ENCODE measurements at places on chromosomes 6 and 20. TPM values are rescaled to one million over a fixed set of nuclear protein-coding genes. Genes with fewer than 3 reads are reported as not detected.

- no peak for DNase-seq
These were observed 130.4 kb downstream of the TNFRSF21 start for GRCh38 chr6:47179286-47179685.

The SLC2A10 gene
- 2.8 TPM for total RNA-seq

The HMGN3 gene
- total RNA-seq = 168 TPM

DNA sequence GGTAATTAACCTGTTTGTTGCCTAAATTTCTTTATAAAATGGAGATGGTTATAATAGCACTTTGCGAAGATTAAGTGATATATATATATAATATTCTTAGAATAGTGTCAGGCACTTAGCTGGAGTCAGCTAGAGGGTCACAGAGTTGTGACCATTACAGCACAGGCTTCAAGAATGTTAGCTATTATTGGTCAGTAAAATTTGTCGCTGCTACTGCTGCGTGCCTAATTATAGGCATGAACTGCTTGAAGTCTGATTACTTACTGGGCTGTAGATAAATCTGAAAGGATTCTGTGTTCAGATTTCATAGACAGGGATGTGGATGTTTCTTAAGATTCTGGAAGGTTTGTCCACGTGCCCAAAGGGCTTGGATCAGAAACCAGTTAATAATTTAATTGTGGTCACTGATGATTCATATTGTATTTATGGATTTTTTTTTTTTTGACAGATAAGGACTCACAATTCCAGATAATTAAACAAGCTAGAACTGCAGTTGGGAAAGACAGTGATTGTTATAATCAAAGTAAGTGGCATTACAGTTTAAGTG lies 4.7 kb downstream of the SNRNP48 start:
- no peak for DNase-seq

DNA sequence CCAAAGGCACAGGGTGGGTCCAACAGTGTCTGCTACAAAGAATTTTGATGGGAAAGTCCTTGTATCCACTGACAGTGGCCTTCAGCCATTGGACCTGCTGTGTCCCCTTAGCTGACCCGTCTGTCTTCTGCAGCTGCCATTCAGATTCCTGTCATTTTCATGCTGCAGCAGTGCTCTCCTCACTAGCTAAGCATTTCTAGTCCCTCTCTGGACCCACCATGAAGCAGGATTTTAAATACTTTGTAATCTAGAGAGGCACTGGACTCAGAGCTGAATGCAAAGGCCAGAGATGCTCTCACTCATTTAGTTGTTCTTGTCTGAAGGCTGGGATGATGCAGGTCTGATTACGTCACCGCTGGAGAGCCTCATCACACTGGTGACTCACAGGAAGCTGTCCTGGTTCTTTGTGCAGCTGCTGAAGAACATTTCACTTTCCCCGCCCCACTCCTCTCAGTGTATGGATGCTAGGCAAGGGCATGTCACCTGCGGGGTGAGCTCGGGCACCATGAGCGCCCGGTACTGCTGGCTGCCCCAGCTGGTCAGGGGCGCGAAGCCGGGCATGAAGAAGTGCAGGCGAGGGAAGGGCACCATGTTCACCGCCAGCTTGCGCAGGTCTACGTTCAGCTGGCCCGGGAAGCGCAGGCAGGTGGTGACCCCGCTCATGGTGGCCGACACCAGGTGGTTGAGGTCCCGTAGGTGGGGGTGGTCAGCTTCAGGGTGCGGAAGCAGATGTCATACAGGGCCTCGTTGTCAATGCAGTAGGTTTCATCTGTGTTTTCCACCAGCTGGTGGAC lies 19.4 kb upstream of the TUBB2A start:
- no peak for DNase-seq

DNA sequence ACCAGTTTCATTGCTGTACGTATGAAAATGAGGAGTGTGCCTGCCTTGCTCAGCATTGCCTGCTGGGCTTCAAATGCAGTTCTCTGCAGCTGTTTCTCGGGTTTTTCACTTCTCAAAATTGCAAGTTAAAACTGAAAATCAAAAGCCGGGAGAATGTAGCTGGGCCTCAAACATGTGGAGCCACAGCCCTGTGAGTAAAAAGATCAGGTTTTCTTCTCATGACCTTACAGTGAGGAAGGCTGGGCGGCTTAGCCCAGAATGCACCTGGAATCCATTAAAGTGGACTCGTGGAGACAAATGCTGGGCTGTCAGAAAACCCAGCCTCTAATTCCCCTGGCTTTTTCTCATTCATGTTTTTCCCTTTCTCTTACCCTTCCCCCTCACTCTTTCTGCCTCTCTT lies 34.4 kb downstream of the DSE start:
- no peak for DNase-seq

DNA sequence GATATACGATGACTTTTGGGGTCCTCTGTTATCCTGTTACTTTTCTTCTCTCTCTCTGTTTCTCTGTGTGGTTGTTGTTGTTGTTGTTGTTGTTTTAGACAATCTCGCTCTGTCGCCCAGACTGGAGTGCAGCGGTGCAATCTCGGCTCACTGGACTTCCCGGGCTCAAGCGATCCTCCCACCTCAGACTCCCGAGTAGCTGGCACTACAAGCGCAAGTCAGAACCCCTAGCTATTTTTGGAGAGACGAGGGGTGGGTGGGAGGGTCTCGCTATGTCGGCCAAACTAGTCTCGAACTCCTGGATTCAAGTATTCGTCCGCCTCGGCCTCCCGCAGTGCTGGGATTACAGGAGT lies 19.1 kb upstream of the ABT1 start:
- DNase-seq = no peak

GRCh38 chr6:45901767-45902650 lies 113.7 kb downstream of the CLIC5 start:
- DNase-seq = no peak

DNA sequence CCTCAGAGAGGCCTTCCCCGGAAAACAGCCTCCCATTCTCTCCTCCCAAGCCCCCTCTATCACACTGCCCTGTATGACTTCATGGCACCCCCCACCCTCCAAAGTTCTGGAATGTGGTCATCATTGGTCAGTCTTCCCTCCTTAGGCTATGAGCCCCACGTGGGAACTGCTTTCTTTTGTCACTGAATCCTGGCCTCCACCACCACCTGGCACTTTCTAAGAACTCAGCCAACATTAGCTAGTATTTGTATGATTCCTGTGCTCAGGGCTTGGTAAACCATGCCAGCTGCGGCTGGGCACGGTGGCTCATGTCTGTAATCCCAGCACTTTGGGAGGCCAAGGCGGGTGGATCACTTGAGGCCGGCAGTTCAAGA lies 8.4 kb upstream of the E2F1 start:
- DNase-seq = no peak

- DNase-seq = no peak
These were observed 193.8 kb downstream of the PLCB4 start for GRCh38 chr20:9262653-9263194.

The HLA-DQA1 gene
- 5.4 TPM for total RNA-seq

GRCh38 chr20:10523443-10523842 lies 88.3 kb downstream of the SLX4IP start:
- no peak for DNase-seq

DNA sequence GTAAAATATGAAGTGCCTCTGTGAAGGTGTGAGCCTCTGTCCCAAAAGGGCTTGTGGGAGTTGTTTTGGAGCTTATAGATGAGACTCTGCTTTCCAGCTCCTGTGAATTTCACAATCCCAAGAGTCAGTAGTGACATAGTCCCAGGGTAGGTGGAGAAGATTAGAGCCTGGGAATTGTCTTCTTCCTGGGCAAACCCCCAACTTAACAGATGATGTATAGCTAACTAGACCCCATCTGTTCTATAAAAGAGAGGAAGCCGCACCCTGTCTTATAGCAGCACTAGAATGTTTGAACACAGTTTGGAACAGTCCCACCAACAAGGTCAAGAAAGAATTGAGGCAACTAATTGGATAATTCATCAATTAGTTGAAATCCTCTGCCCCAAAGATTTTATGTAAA lies 294.7 kb downstream of the ZNF217 start:
- DNase-seq = no peak

The WFDC12 gene
- total RNA-seq = not detected

- DNase-seq = no peak
These were observed 149.4 kb upstream of the SNX9 start for GRCh38 chr6:157673596-157673995.

The FHL5 gene
- 5.3 TPM for total RNA-seq

The TFAP2D gene
- not detected for total RNA-seq

DNA sequence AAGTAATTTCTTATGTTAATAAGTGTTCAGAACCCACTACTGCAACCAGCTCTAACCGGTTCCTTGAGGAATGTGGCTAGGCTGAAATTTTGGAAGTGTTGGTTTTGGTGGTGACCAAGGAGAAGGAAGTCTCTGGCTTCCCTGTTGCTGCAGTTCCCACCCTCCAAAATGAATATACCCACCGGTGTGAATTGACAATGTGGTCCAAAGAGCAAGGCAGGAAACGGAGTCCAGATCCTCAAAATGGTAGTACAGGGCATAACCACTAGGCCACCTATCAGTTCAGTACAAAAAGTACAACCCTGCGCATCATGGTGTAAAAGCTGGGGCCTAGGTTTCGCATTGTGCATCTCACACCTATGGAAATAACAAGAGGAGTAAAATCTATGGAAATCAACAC lies 2.8 kb downstream of the ADNP start:
- DNase-seq = no peak

The IMPG1 gene
- total RNA-seq = not detected

- no peak for DNase-seq
These were observed 117.9 kb downstream of the ISM1 start for GRCh38 chr20:13338999-13339411.

DNA sequence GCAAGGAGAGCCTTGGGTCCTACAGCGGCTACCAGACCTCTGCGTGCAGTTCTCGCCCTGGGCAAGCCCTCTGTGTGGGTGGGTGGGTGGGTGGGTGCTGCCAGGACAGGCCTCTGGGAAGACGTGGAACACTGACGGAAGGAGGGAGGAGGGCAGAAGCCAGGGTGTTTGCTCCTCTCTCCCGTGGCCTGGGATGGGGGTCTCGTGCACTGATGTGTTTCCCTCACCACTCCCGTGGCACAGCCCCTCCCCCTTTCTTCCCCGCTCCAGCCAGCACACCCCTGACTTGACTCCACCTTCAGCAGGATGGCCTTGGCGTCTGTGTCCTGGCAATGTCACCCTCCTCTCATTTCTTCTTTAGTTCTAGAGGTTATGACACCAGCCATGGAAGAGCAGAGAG lies 130.0 kb downstream of the CDH26 start:
- no peak for DNase-seq

- no peak for DNase-seq
These were observed 230.2 kb downstream of the CDH4 start for GRCh38 chr20:61482056-61482887.

The RFX6 gene
- not detected for total RNA-seq

- DNase-seq = no peak
These were observed 94.4 kb upstream of the PRDM1 start for GRCh38 chr6:105991561-105992314.

The MICB gene
- total RNA-seq = 1.1 TPM

GRCh38 chr20:43514648-43514999 lies 7.1 kb downstream of the L3MBTL1 start:
- DNase-seq = peak; percentile 33

The NHSL1 gene
- 44.7 TPM for total RNA-seq

- DNase-seq = no peak
These were observed 1.7 kb downstream of the PRPH2 start for GRCh38 chr6:42720739-42721138.

The TCF21 gene
- 5.3 TPM for total RNA-seq

The METTL24 gene
- 1.2 TPM for total RNA-seq

The CD93 gene
- 35.7 TPM for total RNA-seq

DNA sequence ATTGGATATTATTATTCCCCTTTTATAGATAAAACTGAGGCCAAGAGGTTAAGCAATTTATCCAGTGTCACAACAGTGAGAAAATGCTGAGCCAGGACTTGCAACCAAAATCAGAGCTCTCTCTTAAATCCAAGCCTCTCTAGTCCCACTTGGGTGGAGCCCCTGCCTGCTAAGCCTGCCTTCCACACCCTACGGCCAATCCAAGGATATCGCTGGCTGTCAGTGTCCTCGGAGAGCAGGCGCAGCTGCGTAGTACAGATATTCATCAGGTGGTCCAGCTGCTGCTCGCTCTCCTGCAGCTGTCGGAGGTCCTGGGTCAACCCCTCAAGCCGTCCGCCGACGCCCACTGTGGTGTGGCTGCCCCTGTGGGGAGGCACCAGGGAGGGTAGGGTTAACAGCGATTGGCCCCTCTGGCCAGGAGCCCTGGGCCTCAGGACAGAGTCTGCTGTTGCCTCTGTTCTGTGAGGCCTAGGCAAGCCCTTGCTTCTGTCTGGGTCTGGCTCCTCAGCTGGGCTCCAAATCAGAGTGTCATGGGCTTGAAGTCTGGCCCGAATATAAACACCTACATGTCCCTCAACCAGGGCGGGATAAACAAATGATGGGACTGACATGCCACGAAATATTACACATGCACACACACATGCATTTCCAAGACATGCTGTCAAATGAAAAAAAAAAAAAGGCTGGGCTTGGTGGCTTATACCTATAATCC lies 3.9 kb upstream of the NECAB3 start:
- peak; percentile 74 for DNase-seq

The ERVFRD-1 gene
- not detected for total RNA-seq

DNA sequence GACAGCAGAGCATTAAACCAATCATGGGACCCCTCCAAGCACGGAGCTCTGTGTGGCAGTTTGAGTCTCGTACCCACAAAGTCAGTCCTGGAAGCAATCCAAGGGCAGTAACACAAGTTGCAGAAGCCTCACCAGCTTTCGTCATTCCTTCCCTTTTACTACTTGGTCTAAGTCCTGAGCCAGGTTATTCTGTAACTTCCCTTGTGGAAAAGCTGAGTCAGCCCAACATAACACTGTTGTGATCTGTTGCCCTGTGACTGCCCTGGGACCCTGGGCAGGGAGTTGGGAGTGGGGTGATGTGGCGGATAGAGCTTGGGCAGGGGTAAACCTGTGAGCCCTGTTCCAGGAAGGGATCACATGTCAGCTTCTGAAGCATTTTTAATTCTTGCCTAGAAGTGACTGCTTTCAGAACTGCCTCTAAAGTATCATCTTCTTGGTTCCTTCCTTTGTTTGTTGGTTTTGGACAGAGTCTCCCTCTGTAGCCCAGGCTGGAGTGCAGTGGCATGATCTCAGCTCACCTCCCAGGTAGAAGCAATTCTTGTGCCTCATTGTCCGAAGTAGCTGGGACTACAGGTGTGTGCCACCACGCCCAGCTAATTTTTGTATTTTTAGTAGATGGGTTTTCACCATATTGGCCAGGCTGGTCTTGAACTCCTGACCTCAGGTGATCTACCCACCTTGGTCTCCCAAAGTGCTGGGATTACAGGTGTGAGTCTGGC lies 183.7 kb upstream of the JAG1 start:
- no peak for DNase-seq

DNA sequence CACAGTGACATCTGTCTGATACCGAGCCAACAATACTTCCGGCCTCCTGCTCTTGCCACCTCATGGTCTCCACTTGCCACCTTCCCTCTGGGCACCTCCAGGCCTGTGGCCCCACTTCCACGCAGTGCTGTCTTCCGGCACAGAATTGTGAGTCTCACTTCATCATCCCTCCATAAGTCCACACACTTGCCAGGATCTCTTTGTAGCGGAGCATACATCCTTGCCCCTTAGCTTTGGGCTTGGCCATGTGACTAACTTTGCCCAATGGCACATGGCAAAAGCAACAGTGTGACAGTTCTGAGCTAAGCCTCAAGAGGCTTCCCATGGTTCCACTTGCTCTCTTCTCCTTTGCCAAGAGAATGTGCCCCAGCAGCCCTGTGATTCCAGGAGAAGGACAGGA lies 4.5 kb upstream of the C20orf202 start:
- no peak for DNase-seq

The LGSN gene
- not detected for total RNA-seq

All from left ventricle myocardium inferior (tissue), 1 donor.